ENCODE measurements at places on chromosomes 4 and X.

DNA sequence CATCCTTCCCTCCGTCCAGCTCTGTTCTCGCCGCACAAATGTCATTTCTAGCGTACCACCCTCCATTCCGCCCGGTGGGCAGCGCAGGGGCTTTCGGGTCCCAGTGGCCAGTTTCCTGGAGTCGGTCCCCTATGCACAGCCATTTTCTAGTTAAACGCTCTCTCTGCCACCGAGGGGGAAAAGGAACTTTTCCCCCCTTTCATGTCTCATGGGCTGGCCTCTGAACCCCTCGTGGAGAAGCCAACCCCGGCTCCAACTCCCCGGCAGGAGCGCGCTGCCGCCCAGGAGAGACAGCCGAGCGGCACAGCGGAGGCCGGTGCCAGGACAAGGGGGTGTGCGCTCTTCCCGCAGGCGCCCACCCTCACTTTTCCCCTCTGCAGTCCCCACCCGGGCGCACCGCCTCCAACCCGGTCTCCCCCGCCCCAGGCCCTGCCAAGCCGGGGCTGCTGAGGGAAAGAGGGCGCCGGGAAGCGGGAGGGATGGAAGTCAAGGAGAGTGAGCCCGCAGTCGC lies 662 bp downstream of the APBB2 start:
- peak; percentile 35 for DNase-seq

DNA sequence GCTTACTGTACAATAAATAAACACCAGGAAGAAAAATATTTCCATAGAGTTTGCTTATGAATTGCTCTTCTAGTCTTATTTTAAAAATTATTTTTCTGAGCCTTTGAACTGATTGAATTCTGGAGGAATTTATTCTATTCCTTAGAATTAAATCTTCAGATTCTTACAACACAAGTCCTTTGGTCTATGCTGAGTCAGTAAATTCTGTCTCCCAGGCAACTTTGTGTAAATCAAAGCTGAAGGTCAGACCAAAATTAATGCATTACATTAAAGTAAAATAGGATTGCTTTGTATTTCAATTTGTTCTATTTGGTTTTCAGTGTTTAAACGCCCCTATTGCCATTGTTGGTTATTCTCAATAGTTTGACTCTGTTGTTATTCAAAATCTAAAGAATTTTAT lies 26.8 kb upstream of the STPG2 start:
- DNase-seq, result no peak

- no peak for DNase-seq
Observed at GRCh38 chr4:160709546-160709945, 1454.3 kb downstream of the FSTL5 start.

DNA sequence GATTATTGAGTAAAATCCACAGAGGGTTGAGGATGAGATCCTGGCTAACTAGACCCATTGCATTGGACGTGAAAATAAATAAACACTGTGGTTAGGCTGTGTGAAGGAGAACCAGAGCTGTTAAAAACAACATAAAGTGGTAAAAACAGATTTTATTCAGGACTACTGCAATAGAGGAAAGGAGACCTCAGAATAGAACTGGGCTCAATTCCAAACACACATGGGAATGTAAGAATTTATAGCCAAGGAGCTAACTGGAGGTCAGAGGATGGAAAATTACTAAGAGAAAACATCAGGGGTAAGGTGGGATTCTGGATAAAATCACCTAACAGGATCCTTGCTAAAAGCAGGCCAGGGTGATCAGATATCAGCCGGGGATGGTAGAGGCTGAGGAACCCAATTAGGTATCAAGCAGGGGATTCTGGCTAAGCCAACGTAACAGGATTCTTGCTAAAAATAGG lies 112.4 kb downstream of the RNF150 start:
- DNase-seq, result no peak

- DNase-seq, result peak; percentile 79
Observed at GRCh38 chr4:147362938-147363337, 118.0 kb upstream of the EDNRA start.

DNA sequence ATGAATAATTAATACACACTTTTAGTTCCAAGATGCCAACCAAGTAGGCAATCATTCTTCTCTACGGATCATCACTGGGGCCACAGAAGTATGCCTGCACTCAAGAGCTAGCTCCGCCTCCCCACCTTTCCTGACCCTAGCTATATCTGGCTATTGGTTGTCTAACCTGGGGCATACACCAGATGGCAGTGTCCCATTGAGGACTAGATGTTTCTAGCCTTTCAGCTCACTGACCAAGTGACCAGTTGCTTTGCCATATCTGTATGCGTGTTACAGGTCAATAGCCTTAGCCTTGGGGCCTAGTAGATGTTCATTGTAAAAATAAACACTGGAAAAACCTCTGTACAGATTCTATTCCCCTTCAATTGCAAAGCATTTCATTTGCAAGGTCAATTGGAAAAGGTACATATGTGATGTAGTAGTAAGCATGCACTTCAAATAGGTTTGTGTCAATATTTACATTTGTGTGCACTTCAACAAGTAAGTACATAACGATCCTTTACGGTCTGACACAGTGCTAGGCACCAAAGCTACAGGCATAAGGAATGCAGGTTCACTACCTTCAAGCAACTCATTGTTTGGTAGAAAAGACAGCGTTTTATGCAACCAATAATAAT lies 521.7 kb downstream of the PPARGC1A start:
- no peak for DNase-seq

GRCh38 chrX:637660-638481 lies 7.3 kb downstream of the SHOX start:
- no peak for DNase-seq

GRCh38 chr4:142372530-142373260 lies 473.4 kb downstream of the INPP4B start:
- DNase-seq, result no peak

GRCh38 chr4:6360385-6360784 lies 90.7 kb downstream of the WFS1 start:
- DNase-seq, result no peak

GRCh38 chr4:63901304-63901703 lies 507.9 kb downstream of the TECRL start:
- DNase-seq, result no peak

DNA sequence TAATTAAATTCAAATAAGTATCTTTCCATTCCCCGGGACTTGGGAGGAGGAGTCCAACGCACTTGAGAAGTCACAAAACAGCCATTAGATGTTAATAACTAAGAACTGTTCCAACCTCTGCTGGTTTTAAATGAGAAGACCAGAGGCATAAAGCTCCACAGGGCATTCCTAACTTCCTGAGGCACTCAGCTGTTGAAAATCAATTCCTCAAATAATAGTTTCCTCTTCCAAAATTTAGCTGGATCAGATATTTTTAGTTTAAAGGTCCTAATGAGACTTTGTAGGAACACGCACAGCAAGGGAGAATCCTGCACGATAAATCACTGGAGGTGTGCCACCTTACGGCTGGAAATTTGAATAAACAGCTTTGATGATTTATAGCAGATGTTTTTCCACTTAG lies 504.3 kb upstream of the ZFP42 start:
- DNase-seq, result no peak

DNA sequence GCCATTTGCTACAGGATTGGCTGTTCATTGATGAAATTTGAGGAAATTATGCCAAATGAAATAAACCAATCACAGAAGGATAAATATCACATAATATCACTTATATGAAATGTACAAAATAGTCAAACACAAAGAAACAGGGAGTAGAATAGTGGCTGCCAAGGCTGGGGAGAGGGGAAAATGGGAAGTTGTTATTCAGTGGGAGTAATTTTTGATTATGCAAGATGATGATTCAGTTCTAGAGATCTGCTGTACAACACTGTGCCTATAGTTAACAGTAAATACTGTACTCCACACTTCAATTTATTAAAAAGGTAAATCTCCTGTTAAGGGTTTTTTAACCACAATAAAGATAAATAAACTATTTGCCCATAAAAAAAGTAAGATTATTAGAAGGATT lies 101.1 kb downstream of the TMA16 start:
- DNase-seq, result no peak

- DNase-seq, result no peak
Observed at GRCh38 chrX:37781081-37781480, 1.2 kb downstream of the CYBB start.

- DNase-seq, result no peak
Observed at GRCh38 chr4:170476351-170476750, 386.6 kb upstream of the AADAT start.

- no peak for DNase-seq
Observed at GRCh38 chr4:14864365-14865030, 137.8 kb upstream of the CPEB2 start.
